ENCODE measurements at places on chromosomes 3 and 15.

DNA sequence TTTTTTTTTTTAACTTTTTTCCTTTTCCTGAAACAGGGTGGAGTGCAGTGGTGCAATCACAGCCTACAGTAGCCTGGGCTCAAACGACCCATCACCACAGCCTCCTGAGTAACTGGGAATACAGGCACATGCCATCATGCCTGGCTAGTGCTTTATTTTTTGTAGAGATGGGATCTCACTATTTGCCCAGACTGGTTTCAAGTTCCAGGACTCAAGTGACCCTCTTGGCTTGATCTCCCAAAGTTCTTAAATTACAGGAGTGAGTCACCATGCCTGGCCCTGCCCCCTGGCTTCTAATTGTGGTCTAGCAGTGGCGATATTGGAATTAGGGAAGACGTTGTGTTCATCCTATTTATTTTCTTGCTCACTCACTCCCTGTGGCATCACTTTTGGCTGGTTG, 1138.4 kb downstream of the SI start:
- DNase-seq: no peak

- no peak for DNase-seq
These were observed at the start of gene CYP11A1 for GRCh38 chr15:74367296-74367854. Gene CYP11A1 (minus strand): TSS chr15:74367646. CDS start chr15:74367585, 61 bp downstream.

- no peak for DNase-seq
These were observed 21.2 kb upstream of the CLK3 start for GRCh38 chr15:74594455-74594854.

DNA sequence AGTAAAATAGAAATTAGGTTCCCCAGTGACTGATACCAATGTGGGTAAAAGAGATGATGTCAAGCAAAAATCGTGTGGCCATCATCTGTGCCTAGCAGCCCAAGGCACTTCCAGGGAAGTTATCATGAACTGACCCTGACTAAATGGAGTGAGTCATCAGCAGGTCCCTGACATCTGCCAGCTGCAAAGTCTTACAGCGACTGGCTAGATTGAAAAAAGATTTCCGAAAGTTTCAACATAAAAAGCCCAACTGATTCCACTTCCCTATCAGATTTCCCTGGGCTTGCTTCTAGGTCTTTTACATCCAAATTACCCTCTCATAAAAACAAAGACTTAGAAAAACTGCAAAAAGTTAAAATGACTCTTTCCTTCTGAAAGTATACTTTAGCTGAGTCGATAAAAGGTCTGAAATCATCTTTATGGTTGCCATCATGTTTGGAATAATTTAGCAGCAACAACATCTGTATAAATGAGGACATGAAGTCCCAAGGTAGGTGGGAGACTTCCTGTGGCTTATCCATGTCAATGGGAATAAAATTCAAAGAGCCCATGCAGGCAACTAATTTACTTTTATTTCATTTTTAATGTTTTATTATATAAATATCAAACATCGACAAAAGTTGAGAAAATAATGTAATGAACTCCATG, 342.8 kb downstream of the ERC2 start:
- no peak for DNase-seq

GRCh38 chr3:173584838-173585831, 187.6 kb downstream of the NLGN1 start:
- no peak for DNase-seq

GRCh38 chr3:103052236-103052830, 617.5 kb downstream of the ZPLD1 start:
- DNase-seq: no peak

DNA sequence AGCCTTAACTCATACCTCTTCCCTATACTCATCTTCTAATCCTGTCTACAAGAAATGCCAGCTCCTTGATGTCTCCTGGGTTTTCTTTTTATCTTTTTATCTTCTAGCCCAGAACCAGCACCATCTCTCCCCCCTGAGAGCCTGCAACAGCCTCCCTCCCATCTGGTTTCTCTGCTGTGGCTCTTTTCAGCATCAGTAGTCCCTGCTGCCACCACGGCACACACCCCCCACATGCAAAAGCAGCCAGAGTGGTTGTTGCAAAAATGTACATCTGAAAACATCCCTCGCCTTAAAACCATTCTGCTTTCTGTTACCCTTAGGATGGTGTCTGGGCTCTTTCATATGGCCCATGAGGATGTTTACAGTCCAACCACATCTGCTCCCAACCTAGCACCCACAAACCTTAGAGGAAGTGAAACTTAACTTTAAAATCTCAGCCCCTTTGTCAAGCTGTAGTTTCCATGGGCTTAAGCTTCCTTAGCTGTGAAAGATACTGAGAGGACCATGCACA, 775 bp downstream of the TTC21A start:
- DNase-seq: no peak

GRCh38 chr15:43828061-43828657, 1.4 kb downstream of the WDR76 start:
- no peak for DNase-seq

DNA sequence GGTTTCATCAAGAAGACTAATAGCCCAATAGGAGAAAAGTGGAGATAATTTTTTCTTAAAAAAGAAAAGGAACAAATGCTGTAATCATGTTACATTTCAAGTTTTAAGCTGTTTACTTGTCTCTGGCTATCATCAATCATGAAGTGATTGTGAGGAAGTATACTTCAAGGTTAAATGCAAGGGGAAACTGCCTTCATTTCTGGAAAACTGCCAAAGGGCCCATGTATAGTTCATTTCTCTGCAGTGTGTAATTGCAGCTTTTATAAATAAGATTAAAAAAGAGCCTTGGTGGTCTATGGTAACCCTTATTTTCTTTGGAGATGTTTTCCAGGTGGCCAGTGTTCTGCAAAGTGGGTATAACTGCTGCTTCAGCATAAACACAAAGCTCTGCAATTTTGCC, 101.9 kb downstream of the GRM7 start:
- DNase-seq: no peak

DNA sequence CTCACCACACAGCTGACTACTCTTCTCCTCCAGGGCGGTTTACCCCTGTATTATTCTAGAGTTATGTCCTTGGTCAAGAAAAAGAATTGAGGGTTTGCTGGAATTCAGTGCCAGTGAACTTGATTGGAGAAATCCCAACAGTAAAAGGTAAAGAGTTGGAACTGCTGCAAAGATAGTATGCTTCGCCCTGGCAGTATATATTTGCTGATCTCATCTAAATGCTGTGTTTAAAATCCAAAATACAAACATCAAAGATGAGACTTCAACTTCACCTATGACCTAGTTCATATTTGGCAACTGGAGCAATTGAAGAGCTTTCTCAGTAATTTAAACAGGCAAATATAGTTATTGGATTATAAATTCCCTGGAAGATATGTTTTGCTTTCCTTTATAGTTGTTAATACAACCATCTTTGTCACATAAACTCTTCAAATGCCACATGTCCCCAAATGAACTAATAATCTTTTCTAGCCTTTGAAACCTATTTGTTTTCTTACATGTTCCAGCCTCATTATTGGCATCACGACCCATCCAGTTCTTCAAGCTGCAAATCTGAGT, 6.5 kb downstream of the KCNH8 start:
- DNase-seq: no peak

DNA sequence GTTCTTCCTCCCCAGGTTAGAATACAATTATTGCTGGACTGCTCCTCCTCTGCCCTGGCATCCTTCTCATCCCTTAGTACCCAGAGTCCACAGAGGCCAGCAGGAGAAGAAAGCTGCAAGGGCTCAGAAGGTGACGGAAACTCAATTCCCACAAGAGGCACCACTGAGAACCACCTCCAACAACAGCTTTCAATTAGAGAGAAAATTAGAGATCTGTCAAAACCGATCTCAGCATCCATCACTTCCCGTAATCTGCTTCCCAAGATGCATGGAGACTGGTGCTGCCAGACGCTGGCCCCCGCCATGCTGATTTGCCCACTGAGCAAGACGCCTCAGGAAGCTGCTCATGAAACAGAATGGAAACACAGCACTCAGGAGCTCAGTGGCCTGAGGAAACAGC, 135.0 kb upstream of the PRICKLE2 start:
- no peak for DNase-seq

DNA sequence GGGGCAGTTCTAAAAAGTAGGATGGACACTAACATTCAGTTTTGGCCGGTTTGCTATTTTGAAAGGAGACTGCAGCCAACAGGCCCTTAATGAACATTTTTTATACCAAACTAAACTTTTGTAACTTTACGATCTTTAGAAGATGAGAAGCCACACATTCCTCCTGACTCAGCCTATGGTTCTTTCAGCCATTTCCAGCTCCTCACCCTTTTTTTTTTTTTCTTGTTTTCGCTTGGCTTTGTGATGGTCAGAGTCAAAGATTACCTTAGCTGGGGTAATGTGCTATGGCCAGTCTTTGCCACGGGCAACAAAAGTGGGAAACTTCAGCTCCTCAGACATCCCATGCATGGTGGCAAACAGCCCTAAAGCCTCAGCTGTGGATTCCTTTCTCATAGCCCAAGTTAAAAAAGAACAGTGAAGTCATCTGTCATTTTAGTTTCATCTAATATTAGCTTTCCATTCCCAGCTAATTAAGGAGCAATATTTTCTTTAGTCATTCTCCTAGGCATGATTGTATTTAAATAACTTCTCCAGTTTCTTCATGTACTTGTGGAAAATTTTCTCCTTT, 368.7 kb downstream of the MFSD1 start:
- DNase-seq: no peak

DNA sequence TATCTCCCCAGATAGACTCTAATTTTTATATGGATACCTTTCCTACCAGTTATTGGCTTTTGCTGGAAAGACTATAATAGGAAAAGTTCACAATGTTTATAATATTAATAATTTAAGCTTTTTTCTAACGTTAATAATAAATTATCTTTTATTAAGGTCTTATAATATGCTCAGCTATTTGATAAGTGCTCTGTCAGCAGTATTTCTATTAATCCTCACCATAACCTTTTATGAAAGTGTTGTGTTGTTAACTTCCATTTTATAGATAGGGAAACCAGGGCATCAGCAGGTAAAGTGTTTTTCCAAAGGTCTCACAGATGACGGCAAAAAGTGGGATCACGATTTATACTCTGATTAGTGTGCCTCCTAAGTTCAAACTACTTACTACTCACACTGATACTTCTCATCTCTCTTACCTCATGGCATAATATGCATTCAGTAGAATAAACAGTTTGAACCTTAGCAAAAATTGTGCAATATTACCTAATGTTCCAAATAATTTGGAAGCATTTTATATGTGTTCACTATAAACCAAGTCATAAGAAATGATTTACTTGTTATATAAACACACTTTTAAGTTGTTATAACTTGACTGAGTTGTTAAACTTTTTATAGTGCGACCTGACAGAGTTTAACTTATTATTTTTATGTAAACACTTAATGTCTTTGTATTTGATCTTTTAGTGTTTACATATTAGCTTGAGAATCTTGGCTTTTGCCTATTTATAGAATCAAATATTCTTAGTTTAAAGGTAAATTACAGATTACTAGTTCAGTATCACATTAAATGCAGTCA, 274.9 kb upstream of the DCBLD2 start:
- DNase-seq: no peak

GRCh38 chr15:48426044-48426443, 94.8 kb downstream of the DUT start:
- no peak for DNase-seq

DNA sequence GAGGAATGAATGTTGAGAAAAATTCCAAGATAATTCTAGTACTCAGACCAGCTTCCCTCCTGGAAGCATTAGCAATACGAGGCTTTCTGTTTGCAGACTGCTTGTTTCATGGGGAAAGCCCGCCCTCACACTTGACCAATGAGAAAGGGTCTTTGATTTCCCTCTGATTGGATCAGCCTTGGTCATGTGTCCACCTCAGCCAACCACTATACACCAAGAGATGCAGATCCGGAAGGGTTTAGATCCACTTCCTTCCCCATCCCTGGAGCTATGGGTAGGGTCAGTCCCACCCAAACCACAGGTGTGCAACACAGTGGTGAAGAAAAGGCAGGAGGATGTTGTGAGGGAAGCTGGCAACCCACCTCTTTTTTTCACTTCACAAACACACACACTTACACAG, 154.7 kb downstream of the SV2B start:
- no peak for DNase-seq

- no peak for DNase-seq
These were observed 2.8 kb upstream of the CCR3 start for GRCh38 chr3:46239301-46239938.

GRCh38 chr15:42385980-42386700, 26.8 kb downstream of the CAPN3 start:
- DNase-seq: no peak

DNA sequence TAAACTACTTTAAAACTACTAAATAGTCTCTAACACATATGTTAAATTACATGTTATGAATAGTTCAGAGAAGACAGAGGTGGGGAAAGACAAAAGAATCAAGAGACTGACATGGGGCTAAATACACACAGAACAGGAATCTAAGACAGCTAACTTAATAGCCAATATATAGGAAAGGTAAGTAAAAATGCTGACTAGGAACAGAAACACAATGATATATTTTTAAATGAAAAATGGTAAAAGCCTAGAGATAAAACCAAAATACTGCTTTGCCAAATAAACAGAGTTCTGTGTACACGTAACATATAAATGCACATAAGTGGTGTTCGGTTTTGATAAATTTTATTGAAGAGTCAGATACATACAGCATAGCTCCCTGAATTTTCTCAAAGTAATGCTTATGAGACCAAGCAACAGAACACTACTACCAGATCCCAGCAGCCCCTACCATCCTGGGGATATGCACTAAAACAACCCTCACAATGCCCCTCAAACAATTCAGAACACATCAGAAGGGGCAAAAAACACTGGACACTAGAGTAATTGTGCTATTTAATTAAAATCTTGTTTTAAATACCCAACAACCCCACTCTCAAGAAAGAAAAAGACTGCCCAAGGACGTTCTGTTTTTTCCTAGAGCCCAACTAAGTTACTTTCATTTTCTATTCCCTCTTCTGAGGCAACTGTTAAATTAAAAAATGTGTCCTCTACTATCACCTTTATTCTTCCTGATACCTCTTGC, 121.1 kb downstream of the ADAM10 start:
- no peak for DNase-seq

DNA sequence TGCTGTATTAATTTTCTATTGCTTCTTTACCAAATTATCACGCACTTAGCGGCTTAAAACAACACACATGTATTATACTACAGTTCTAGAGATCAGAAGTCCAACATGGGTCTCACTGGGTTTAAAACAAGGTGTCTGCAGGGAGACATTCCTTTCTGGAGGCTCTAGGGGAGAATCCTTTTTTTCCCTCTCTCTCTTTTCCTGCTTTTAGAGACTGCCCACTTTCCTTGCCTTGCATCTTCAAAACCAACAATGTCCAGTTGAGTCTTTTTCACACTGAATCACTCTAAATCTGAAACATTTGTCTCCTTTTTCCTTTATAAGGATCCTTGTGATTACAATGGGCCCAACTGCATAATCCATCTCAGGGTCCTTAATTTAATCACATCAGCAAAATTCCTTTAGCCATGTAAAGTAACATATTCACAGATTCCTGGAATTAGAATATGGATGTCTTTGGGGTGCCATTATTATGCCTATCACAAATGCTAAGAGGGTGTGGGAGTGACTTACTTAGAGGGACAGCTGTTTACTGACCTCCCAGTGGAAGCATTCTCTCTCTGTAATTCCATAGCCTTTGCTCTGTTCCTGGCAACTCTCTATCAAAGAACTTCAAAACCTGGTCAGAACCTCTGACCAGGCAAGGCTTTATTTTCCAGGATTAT, 21.8 kb downstream of the CD200 start:
- no peak for DNase-seq

GRCh38 chr3:151307583-151308488, 8.8 kb downstream of the GPR87 start:
- no peak for DNase-seq
